Lung (tissue), 17 donors: ENCODE measurements at places on chromosomes 3 and 15. TPM values are rescaled to one million over a fixed set of nuclear protein-coding genes. Genes with fewer than 3 reads are reported as not detected.

OSTN gene
- not detected for polyA plus RNA-seq

GRCh38 chr3:25711090-25711489 is 46.4 kb upstream of the TOP2B start:
- DNase-seq: no peak

LMAN1L gene
- polyA plus RNA-seq: 0.11 TPM

CELSR3 gene
- polyA plus RNA-seq: 1.2 TPM

THBS1 gene
- 35.3 TPM for polyA plus RNA-seq

LIPC gene
- 0.24 TPM for polyA plus RNA-seq

SLC51B gene
- polyA plus RNA-seq: 0.98 TPM

STRA6 gene
- polyA plus RNA-seq: 0.49 TPM

- DNase-seq: no peak
Observed at GRCh38 chr3:30407651-30408050, 198.8 kb upstream of the TGFBR2 start.

GRCh38 chr3:127175272-127175671 is 17.7 kb upstream of the PRR23E start:
- no peak for DNase-seq

DNA sequence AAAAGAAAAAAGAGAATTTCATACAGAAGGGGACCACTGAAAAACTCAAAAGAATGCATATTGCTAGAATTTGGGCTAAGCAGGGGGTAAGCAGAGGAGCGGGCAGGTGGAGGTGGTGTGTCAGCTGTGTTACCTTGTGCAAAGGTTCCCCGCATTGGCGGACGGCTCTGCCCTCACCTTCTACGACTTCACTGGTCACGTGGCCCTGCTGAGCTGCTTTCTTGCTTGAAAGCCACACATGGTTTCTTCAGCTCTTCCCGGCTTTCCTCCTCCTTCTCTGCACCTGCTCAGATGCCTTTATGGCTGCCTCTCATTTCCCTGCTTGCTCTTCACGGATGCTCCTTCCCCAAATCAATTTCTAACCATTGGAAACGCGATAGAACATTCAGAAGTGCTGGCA is 30.5 kb downstream of the FAH start:
- no peak for DNase-seq

PSTPIP1 gene
- 39.6 TPM for polyA plus RNA-seq

MRAS gene
- 12.6 TPM for polyA plus RNA-seq

SCN5A gene
- polyA plus RNA-seq: 0.02 TPM

- DNase-seq: no peak
Observed at GRCh38 chr3:77079988-77080610, 40.2 kb downstream of the ROBO2 start.
